ENCODE measurements at places on chromosomes 3 and 15.

DNA sequence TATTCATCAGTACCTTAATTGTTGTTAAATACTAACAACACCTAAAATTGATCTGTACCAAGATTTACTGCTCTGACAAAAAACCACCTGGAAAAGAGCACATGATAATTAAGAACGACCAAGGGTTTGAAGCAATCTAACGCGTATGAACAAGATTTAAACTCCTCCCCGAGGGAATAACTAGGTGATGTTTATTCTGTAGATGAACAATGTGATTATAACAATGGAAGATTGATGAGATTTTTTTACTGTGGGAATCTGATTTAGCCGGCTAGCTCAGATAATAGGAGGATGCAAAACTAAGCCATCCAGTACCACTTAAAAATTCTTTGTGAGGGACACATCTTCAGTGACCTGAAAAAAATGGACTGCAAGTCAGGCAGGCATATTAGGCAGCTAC is 222.1 kb downstream of the FHIT start:
- no peak for DNase-seq

GRCh38 chr15:80012060-80012726 is 41.2 kb upstream of the BCL2A1 start:
- no peak for DNase-seq

- no peak for DNase-seq
Measured at GRCh38 chr3:150293401-150294001, 114.6 kb upstream of the TSC22D2 start.

DNA sequence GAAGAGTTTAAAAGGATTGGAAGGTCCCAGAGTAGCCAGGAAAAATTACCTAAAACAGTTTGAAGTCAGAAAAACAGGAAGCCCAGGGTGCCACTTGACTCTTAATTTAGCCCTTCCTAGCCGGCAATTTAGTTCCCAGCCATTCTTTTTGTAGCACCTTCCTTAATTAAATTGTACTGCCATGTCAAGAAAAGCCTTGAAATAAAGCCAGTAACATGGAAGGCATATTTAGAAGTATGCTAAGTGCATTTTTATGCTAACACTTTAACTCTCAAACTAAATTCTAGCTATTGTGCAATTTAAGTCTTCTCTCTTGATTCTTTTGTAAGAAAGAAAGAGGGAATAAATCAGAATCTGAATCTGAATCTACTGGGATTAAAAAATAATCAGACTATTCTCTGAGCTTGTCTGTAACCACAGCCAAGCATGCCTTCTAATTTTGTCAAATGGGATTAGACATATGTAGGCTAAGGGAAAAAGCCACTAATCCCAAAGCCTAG is 43.2 kb downstream of the MAP3K13 start:
- DNase-seq: no peak

GRCh38 chr3:15781637-15782402 is 16.0 kb downstream of the ANKRD28 start:
- DNase-seq: no peak

GRCh38 chr15:40985541-40986330 is 32.5 kb downstream of the CHAC1 start:
- DNase-seq: no peak

DNA sequence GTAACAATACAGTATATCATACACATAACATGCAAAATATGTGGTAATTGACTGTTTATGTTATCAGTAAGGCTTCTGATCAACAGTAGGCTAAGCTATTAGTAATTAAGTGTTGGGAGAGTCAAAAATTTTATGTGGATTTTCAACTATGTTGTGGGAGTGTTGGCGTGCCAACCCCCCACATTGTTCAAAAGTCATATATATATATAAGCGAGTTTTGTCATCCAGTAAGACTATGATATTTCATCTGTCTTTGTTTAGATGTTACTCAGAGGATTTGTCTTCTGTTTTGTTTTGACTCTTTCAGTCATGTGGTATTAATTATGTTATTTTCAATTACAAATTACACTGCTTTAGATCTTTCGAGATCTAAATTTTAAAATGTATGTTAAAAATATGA is 51.0 kb upstream of the RAP2B start:
- no peak for DNase-seq

DNA sequence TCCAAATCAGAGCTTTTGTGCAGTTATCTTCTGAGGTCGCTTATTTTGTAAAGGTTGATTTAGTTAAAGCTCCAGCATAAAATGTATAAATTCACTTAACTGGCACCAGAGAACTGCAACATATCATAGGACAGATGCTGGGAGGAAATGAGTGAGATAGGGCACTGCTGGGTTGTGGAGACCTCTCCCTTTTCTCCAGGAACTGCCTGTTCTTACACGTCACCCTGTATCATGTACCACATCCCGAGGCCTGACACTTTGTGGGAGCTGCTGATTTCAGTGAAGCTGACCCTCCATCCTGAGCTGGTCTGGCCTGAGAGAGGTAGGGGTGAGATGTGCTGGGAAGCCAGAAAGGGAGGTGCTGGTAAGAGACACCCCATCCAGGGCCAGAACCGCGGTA is 213.8 kb upstream of the FEZF2 start:
- DNase-seq: no peak

DNA sequence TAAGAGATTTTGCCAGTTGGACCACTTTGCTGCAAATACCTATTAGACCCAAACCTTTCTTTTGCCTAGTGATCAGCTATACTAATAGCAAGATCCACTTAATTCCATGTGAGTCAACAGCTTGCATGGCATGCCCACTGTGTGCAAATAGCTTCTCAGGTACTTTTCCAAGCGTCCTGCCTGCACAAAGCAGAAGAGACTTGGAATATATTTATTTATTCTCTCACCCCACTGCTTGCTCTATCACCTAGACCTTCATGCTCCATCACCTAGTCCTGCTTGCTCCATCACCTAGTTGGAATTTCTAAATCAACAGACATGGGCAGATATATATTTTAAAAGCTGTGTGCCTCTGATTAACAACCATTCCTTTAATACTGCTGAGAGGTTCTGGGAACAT is 47.6 kb downstream of the MBNL1 start:
- no peak for DNase-seq

GRCh38 chr3:45606991-45607712 is 12.6 kb downstream of the LIMD1 start:
- no peak for DNase-seq

- DNase-seq: no peak
Measured at GRCh38 chr3:42762046-42762724, 10.9 kb downstream of the CCDC13 start.

DNA sequence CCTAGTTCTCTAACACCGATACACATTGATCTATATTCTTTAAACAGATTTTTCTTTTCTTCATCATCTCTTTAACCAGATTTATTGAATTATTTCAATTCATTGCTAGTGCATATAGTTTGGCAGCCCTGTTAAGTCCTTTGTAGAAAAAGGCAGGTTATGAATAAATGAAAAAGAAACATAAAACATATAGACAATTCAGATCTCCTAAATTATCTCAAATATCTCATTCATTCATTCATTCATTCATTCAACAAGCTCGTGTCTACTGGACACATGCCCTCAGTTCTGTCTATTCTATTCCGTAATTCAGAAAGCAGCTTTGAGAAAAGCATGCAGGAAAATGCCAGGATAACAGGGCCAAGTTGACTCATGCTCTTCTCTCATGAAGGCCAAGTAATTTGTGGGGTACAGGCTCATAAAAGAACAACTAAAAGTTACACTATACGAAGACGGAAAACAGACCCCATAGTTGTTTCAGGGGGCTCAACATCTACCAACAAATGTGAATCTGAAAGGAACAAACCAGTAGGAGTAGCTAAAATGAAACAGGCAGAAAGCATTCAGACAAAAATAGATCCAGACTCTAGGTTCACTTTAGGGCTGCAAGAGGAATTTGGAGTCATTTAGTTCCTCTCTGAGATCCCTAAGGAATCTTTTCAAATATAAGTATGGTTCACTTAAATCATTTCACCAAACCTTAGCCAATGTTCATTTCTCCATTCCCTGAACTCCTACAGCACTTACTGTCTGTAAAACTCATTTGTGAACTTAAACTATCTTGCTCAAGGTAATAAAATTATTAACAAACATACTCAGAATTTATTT is 7.5 kb downstream of the ZNF148 start:
- DNase-seq: no peak

GRCh38 chr3:32531010-32531647 is 28.5 kb upstream of the CMTM6 start:
- DNase-seq: no peak

DNA sequence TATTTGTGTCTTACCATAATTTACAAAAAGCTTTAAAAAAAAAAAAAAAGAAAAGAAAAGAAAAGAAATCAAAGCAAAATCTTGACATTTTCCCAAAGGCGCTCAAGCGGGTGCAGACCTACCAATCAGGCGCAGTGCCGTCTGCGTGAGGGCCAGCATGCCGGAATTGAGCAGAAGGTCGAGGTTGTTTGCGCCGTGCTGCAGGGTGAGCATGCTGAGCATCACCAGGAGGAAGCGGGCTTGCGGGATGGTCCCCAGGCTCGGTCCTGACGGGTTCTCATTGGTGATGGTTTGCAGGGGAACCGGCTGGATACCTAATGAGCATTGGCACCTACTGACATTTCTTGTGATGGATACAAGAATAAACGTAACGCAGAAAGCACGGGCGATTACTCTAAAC is 93.9 kb downstream of the HERC2 start:
- no peak for DNase-seq

- DNase-seq: no peak
Measured at GRCh38 chr3:66885326-66886000, 112.6 kb upstream of the KBTBD8 start.

DNA sequence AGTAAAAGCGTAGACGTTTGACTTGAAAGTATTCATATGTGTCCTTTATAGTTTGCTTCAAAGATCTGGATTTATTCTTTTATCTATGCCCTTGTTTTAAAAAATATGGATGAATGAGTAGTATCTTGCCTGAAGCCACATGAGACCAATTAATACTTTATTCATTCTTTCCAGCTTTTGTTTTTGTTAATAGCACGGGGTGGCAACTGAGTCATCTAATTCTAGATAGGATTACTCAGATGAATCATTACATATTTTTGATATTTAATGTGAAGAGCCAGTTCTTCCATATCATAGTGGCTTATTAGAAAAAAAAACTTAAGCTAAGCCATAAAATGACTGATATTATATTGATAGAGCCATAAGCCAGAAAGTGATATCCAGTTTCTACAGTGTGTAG is 121.9 kb downstream of the BBX start:
- DNase-seq: no peak

- DNase-seq: no peak
Measured at GRCh38 chr3:24166515-24166914, 221.4 kb downstream of the NR1D2 start.

GRCh38 chr15:57859130-57859685 is 152.7 kb downstream of the POLR2M start:
- no peak for DNase-seq

- DNase-seq: no peak
Measured at GRCh38 chr3:132293251-132293650, 24.0 kb upstream of the ACP3 start.

DNA sequence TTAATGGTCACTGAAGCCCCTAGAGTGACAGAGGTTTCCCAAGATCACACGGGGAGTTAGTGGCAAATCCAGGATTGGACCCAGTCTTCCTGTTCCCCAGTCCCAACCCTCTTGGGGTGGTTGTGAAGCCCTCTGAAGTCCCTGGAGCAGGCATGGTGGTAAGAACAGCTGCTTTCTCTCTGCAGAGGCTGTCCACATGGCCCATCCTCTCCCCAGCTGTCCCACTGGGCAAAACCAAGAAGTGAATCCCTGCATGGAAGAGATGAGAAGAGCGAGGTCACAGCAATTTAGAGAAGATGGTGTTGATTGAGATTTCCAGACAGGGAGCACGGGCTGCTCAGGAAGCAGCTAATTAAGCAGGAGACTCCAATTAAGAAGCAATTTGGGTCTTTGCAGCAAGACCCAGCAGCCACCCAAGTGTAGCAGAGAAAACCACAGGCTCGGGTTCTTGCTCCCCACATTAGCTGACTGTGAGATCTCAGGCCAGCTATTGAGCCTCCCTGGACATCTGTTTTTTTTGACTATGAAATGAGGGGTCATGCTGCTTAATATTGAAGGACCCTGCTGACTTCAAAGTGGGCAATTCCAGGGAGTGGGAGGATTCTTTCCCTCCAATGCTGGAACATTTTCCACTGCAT is 14.8 kb upstream of the HDAC11 start:
- DNase-seq: no peak

- no peak for DNase-seq
Measured at GRCh38 chr15:65651831-65652749, 30.4 kb downstream of the SLC24A1 start.

DNA sequence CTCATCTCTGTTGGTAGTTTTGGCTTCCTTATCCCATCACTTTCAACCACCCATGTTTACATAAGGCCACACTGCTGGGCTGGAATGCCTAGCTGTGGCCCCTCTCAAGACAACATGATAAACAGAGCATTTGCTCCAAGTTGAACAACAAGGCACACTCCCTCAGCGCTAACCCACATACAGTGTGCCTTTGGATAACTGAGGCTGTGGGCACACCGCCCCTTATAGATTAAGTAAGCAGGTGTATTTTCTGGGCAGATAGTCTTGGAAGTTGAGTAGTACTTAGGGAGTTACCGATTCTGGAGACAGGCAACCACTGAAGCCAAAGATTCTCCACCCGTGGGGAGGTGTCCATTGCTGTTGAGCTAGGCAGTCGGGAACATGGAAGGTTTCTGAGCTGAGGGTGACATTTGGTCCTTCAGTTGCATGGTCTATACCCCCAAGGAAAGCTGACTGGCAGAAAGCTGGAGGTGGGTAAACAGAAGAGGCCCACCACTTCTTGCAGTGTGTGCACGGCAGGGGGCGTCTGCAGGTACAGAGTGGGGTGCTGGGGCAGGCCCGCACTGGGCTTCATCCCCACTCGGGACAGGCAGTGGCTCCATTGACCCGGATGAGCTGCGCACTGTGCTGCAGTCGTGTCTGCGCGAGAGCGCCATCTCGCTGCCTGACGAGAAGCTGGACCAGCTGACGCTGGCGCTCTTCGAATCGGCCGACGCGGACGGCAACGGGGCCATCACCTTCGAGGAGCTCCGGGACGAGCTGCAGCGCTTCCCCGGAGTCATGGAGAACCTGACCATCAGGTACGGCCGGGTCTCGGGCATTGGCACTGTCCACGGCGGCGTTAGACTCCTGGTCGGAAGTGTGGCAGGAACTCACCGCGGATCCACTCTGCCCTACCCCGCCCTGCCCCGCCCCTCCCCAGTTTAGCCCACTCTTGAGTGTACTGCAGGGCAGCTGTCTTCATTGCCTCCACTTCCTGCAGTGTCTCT is 16.8 kb downstream of the NOX5 start:
- DNase-seq: no peak
